ENCODE measurements at places on chromosomes 6 and 20.
A peak's percentile ranks its signal among the peaks of the same experiment; 100 is the strongest.

DNA sequence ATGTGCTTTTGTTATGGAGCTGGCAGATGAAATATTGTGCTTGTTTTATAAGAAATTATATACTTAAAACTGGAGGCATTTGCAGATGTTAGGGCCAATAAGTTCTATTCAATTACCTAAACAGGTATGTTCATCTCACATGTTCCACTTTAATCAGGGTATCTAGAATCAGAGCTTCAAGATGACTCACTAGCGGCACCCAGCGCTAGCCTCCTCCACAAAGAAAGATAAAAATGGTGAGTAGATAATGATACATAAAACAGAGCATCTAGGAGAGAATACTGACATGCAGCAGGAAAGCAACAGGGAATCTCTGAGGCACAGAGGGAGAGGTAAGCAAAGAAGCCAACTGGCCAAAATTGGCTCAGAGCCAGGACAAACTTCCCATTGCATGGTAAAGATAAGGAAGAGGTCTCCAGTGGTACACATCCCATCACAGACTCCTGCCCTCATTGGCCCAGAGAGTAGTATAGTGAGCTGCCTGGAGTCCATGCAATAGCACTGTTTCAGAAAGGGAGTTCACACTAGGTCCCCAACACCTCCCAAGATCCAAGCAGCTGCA lies 200.7 kb upstream of the SPTLC3 start:
- no peak for DNase-seq

- DNase-seq = peak; percentile 24
Observed at GRCh38 chr20:21510414-21511384, 3.2 kb downstream of the NKX2-2 start.

DNA sequence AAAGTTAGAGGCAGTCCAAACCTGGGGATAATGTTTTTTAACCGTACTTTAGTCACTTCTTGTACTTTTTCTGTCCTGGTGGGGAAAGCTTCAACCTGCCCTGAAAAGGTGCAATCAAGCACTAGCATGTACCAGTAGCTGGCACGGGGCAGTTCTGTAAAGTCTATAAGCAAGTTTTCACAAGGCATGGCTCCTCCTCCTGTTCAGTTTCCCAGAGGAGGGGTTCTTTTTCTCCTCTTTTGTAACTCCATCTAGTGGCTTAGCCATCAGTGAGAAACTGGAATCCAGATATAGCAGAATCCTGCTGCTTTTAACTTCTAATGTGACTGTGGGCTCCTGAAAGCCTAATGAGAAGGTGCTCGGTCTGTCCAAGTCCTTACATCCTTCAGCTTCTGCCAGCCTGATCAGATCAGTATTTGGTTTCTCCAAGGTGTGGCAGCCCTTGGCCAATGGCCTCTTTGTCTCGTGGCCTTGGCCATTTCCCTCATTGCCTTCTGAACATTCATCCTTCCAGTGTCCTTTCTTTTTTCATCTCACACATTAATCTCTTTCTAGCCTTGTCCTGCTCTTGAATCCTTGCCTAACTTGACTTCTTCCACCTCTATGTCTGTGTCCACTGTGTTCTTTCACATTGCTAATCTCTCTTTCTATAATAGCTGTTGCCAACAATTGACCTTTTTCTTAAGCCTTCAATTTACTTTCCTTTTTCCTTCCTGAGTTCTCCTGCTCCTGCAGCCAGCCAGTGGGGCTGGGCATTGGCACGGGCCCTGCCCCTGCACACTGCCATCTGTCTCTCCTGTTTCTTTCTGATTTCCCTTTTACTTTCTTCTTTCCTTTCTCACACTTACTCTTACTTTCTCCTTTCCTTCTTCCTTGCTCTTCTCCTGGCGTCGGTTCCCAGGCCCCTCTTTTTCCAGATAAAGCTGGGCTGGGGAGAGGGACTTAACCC lies 222.0 kb upstream of the SYNCRIP start:
- no peak for DNase-seq

GRCh38 chr20:12482661-12483060 lies 526.1 kb upstream of the SPTLC3 start:
- DNase-seq = no peak

DNA sequence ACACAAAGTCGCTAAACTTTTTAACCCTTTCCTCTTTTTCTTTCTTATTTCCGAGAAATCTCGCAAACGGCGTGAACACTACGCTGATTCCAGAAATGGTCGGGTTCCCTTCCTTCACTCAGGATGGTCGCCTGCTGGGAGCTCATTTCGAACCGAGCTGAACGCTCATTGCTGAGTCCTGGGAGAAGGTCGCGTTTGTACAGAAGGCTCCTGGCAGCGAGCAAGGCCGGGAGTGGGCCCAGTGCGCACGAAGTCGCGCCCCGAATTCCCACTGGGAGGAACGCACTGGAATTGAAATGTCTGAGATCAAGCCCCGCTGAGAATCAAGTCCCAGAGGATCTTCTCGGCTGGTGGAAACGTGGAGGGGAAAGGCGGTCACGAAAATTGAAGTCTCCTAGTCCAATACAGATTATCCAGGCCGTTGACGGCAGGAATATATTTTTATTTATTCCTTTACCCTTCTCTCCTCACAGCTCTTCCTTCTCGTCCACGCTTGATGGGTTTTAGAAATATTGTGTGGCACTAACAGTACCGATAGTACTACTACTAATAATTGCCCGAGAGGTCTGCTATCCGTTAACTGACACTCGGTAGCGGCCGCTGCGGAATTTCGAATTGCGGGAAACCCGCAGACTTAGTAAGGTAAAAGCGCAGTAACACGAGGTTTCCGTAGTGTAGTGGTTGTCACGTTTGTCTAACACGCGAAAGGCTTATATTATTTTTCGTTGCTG lies 207.2 kb upstream of the ZNF184 start:
- no peak for DNase-seq

All from hippocampal formation (tissue), 2 donors.